ENCODE measurements at places on chromosomes 1 and 21.

- no peak for DNase-seq
These were observed 49.4 kb downstream of the SYDE2 start for GRCh38 chr1:85151446-85151845.

DNA sequence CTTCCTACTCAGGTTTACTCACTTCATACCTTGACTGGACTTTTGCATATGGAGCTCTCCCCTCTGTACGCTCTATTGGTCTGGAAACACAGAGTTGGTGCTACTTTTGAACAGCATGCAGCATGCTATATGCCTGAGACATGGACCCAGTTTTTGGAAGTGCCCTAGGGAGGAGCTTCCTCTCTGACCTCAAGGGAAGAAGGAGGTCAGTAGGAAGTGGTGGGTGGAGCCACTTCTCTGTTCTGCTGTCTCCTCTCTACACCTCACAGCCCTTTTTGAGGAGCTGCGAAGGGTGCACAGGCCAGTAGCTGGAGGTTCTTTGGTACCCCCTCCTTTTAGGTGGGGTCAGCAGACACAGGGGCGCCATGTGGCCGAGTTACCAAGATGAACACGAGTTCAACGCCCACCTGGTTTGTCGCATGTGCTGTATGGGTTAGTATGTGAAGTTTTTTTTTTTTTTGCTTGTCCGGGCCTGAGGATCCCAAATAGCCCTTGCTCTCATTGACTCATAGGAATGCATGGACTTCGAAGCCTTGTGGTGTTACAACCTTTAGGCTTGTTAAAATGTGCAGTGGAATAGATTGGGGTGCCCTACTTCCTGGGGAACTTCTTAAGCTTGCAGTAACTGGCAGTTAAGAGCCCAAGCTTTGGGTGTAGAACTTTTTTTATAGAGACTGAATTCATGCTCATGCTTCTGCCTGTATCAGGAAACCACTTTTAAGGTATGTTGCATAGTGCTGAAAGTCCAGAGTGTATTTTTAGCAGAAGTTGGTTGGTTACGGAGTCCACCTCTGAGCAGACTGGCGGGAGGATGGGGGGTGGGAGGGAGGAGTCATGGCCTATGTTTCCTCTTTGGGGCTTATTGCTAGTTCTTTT, 10.7 kb downstream of the MACF1 start:
- DNase-seq = peak; percentile 74

- DNase-seq = no peak
These were observed 121.9 kb upstream of the IVNS1ABP start for GRCh38 chr1:185438936-185439335.

- DNase-seq = no peak
These were observed 104.4 kb downstream of the TM2D1 start for GRCh38 chr1:61620536-61620935.

DNA sequence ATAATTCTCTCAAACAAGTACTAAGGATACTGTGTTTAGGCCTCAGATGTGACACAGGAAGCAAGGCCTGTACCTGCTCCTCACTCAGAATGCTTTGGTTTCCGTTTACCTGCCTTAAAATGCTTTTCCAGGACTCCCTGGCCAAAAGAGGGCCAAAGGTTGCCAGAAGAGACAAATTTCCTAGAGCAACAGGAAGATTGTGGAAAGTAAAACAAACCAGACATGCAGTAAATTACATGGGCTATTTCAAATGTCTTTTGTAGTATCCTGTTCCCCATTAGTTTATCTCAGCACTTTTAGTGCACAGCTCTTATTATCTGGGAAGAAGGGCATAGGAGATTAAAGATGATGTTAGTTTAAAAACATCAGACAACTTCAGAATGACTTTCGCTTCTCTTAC, 280.0 kb downstream of the NFIA start:
- no peak for DNase-seq

GRCh38 chr1:84361796-84362195, 36.5 kb upstream of the DNASE2B start:
- DNase-seq = no peak

DNA sequence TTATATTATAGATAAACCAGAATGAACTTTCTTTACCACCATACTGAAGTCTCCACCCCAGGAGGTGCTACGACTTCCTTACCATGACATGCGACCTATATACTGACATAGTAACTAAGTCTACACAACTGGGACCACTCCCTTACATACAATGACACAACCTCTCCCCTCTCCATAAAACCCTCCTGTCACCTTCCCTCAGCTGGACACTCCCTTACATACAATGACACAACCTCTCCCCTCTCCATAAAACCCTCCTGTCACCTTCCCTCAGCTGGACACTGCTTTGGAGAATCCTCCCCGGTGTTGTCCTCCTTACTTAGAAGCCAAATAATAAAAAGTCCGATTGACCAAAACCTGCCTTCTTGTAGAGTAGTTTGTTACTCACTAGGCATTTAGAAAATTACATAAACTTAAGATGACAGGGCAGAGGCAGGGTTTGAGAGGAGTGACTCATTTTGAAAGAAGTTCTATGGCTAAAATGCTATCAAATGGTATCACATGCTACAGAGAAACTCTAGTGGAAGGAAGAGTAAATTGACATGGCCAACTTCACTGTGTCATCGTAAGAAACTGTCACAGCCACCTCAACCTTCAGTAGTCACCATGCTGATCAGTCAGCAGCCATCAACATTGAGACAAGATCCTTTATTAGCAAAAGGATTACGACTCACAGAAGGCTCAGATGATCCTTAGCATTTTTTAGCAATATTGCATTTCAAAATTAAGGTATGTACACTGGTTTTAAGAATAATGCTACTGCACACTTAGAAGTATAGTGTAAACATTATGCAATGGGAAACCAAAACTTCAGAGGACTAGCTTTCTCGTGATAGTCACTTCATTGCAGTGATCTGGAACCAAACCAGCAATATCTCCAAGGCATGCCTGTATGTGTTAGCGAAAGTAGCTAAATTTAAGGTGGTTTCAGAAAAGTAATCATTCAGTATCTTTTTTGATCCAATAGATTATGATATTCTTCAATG, 56.4 kb downstream of the AHCTF1 start:
- DNase-seq = no peak

DNA sequence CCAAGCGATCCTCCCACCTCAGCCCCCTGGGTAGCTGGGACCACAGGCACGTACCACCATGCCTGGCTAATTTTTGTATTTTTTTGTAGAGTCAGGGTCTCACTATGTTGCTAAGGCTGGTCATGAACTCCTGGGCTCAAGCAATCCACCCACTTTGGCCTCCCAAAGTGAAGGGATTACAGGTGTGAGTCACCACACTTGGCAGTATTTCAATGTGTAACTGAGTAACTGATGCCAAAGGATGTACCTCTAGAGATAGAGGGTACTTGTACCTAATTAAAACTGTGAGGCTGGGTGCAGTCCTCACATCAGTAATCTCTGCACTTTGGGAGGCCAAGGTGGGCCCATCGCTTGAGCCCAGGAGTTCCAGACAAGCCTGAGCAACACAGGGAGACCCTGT, 258.7 kb upstream of the DMRTA2 start:
- no peak for DNase-seq

DNA sequence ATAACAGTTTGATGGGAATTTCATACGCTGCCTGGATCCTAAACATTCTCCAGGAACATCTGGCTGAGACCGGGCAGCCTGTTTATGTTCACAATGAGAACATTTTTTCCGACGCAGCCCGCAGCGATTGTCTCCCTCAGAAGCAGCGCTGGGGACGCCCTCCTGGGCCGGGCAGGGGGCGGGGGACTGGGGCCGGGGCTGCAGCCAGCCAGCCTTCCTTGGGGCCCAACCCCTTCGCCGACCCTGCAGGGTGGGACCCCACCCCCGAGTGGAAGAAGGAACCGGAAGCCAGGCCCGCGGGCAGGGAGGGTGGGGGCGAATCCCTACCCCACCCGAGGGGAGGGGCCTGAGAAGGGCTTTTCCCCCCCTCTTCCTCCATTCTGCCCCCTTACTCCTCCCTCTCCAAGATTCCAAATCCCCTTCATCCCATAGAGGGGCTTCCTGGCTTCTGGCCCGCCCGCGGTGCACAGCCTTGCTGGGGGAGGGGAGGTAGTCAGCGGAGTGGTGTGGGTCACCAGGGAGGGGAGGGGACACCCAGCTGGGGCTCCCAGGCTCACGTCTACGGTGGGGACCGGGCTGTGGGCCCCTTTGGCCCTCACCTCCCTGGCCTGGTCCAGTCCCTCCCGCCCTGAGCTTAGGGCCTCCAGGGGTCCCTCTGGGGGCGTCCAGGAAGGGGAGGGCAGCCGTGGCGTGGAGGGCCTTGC, 60.6 kb downstream of the WNT9A start:
- DNase-seq = peak; percentile 75

GRCh38 chr1:100045206-100045605, 75.4 kb downstream of the SLC35A3 start:
- no peak for DNase-seq

- DNase-seq = no peak
These were observed 2.4 kb downstream of the NTPCR start for GRCh38 chr1:232952514-232953499.

DNA sequence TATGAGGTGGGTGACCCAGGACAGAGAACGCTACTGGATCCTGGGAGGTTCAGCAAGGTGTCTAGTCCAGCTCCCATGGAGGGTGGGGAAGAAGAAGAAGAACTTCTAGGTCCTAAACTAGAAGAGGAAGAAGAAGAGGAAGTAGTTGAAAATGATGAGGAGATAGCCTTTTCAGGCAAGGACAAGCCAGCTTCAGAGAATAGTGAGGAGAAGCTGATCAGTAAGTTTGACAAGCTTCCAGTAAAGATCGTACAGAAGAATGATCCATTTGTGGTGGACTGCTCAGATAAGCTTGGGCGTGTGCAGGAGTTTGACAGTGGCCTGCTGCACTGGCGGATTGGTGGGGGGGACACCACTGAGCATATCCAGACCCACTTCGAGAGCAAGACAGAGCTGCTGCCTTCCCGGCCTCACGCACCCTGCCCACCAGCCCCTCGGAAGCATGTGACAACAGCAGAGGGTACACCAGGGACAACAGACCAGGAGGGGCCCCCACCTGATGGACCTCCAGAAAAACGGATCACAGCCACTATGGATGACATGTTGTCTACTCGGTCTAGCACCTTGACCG, 8.6 kb upstream of the PIGV start:
- no peak for DNase-seq

DNA sequence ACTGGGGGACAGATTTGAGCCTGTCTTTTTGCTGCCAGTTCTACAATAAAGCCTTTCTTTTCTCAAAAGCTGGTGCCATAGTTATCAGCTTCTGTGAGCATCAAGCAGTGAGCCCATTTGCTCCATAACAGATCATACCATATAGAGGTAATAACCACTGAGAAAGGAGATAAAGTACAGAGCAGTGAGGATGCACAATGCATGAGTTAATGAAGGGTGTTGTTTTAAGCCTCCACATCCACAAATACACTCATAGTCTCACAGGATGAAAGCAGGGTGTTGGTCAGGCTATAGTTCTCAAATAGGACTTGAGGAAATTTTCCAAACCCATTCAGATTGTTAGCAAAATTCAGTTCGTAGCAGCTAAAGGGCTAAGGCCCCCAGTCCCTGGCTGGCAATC, 25.6 kb upstream of the SLC35A3 start:
- DNase-seq = no peak

GRCh38 chr1:3992103-3992556, 92.1 kb upstream of the C1orf174 start:
- peak; percentile 62 for DNase-seq

DNA sequence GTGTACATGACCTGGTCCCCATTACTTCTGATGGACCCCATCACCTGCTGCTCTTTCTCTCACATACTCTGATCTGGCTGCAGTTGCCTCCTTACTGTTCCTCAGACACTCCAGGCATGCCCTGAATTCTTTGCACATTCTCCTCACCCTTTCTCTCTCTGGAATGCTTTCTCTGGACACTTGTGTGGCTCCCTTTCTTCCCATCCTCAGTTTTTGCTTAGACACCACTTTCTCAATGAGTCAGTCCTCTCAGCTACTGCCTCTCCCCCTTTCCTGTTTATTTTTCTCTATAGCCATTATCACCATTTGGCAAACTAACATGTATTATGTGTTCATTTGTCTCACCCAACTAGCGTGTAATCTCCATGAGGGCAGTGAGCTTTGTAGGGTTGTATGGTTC, 28.1 kb downstream of the PLXNA2 start:
- no peak for DNase-seq

- no peak for DNase-seq
These were observed 54.0 kb downstream of the LTN1 start for GRCh38 chr21:28938726-28939125.

DNA sequence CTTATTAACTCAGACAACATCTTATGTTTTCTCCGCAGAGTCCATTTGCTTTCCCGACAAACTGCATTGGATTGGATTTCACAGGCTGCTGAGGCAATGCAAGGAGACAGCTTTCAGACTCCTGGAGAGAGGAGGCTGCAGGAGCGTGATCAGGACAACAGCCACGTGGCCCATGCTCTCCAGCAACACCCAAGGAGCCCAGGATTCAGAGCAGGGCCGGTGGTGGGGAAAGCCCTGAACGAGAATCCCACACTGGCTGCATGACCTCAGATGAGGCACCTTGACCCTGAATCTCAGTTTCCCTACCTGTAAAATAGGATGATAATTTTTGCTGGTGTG, 78.3 kb upstream of the NFASC start:
- DNase-seq = no peak

DNA sequence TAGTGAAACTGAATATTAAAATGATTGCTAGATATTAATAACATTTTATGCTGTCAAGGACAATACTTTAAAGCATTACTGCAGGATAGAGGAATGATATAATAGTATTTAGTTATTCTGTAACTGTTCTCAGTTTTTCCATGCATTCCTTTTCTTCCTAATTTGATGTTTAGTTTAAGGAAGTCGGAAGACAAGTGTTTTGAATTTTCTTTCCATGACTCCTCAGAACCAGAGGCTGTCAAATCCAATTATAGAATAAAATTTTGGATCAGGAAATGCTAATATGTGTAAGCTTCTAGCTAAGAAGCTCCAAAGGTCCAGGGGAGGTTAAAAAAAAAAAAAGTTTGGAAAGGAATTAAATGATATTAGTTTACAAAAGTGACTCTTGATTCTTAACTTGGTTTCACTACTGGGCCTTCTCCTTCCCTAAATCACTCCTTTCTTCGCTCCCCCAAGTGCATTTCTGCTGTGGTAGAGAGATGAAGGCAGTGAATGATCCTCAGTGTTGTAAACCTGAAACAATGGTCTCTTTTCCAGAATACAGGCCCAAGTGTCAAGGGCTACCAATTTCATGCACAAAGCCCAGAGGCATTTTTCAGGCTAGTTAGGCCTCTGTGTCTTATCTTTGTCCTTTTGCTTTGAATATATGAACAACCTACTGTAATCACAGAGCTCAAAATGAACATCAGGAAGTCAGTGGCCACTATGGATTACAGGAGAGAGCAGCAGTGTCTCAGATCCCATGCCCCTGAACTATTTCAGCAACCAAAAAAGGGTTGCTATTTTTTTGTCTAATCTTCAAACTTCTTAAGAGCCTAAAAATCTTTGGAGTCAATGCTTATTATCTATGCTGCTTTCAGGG, 6.2 kb downstream of the ADSS2 start:
- DNase-seq = no peak

Measured in activated effector memory CD4-positive, alpha-beta T cell treated with anti-CD3 and anti-CD28 coated beads, Interleukin-2, amount 50 U/mL, for 16 hours (primary cell).